Activated CD4-positive, alpha-beta memory T cell treated with anti-CD3 and anti-CD28 coated beads for 36 hours (primary cell): ENCODE measurements at places on chromosomes 1 and 21. TPM values are rescaled to one million over a fixed set of nuclear protein-coding genes. Genes with fewer than 3 reads are reported as not detected.
A peak's percentile ranks its signal among the peaks of the same experiment; 100 is the strongest.

GRCh38 chr1:71666609-71667008 lies 585.8 kb upstream of the ZRANB2 start:
- no peak overlapping the region for H3K27ac ChIP-seq
- H3K27me3 ChIP-seq = no peaks in the 10 kb centered on the region
- DNase-seq = no peak
- no peaks in the 10 kb centered on the region for H3K36me3 ChIP-seq

DNA sequence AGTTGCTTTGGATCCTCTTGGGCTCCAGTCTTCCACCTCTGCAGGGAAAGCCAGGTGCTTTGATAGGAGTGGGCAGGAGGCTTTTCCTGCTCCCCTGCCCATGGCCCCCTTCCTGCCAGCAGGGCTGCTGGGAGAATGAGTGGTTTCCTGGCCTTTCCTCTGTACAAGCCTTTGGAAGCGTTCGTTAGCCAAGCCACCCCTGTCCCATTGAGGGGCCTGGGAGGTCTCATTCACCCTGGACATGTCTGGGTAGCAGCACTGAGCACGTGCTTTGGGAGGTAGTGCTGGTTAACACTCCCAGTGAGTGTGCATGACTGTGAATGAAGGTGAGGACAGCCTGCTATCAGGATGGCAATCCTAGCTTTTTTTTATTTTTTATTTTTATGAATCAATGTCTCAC lies 118.5 kb upstream of the CACNA1E start:
- no peaks in the 10 kb centered on the region for H3K4me1 ChIP-seq
- H3K4me3 ChIP-seq = no peak overlapping the region
- DNase-seq = no peak

Gene PADI2
- not detected for total RNA-seq

Gene SPATA17
- not detected for total RNA-seq

DNA sequence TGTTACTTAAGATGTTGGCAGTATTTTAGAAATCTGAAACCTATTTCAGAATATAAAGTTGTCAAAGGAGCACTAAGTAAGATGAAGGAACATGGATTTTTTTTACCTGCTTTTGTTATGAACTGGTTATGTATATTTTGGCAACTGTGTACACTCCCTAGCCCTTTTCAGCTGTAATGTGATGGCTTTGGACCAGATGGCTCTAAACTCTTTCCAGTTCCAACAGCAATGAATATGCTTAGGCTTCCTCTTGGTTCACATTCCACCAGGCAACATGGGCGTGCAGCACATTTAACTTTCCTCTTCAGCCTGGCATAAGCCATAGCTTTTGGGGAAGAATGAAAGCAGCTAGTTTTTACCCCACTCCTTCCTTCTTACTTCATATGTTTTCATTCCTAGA lies 95.6 kb upstream of the ADAMTS5 start:
- no peaks in the 10 kb centered on the region for H3K27me3 ChIP-seq
- no peaks in the 10 kb centered on the region for H3K4me1 ChIP-seq
- DNase-seq = no peak
- no peaks in the 10 kb centered on the region for H3K36me3 ChIP-seq
- no peak overlapping the region for H3K27ac ChIP-seq

GRCh38 chr21:45556645-45557615 lies 14.7 kb upstream of the SLC19A1 start:
- H3K36me3 ChIP-seq = no peaks in the 10 kb centered on the region
- peaks cover 13% of the 10 kb centered on the region for H3K27me3 ChIP-seq
- no peak overlapping the region for H3K27ac ChIP-seq
- no peak overlapping the region for H3K4me3 ChIP-seq

Gene PTPN22
- total RNA-seq = 45.7 TPM

DNA sequence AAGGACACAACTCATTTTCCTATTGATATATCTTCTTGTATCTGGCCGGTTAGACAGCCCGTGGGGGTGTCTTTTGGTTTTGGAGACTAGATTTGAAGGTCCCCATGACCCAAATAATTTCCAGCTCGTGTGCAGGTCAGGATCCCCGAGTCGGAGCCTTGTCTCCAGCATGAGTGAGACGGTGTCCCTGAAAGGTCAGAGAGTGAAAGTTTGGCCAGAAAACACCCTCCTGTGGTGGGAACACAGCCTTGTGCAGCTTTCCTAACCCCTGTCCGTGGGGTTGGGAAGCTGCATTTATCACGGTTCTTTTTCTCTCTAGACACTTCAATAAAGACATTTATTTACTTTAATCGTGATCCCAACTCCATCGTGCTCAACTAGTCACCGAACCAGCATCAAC lies 17.6 kb downstream of the COQ8A start:
- peaks cover 22% of the 10 kb centered on the region for H3K4me1 ChIP-seq
- no peaks in the 10 kb centered on the region for H3K27me3 ChIP-seq
- H3K4me3 ChIP-seq = no peak overlapping the region
- no peaks in the 10 kb centered on the region for H3K36me3 ChIP-seq
- no peak for DNase-seq

Gene COL16A1
- 0.45 TPM for total RNA-seq

DNA sequence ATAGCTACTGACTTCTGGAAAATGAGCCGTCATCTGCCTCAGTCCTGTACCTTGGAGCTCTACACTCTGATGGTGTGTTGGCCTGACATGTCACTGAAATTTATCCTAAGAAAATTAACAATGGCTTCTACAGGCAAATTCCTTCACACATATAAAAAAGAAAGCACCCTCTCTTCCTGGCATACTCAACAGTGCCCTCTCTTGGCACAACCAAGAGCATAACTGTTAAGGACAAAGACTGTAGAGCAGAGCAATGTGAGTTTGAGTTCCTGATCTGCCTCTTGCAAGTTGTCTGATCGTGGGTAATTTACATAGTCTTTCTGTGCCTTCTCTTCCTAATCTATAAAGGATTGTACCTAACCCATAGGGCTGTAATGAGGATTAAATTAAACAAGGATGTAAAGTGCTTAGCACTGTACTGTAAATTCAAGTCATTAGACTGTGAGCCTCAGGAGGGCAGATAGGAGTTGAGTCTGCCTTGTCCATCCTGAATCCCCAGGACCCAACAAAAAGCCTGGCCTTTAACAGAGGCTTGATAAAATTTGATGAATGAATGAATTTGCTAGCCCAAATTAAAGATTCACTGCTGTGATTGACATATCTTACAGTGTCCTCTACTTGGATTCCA lies 83.5 kb downstream of the SYF2 start:
- peaks cover 25% of the 10 kb centered on the region for H3K27me3 ChIP-seq
- no peaks in the 10 kb centered on the region for H3K36me3 ChIP-seq
- peak; percentile 37 for DNase-seq
